Kidney glomerular epithelial cell (primary cell): ENCODE measurements at places on chromosomes 13 and 19.
A peak's percentile ranks its signal among the peaks of the same experiment; 100 is the strongest.

DNA sequence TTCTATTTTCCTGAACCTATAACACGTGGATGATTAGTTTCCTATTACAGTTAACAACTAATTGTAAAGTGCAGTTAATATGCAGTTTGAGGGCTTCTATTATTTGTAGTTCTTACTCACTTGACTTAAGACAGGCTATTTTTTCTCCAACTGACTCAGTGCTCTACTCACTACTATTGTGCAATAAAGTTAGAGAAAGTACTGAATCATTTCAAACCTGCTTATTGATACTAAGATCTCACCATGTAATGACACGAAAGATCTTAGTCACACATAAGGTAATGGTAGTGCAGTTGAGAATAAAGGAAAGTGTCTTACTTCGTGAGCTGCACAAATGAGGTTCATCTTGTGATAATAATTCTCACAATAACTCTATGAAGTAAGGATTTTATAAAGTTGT lies 22.8 kb upstream of the ITM2B start:
- DNase-seq, result peak; percentile 85

GRCh38 chr13:73657821-73658540 lies 476.2 kb downstream of the KLF12 start:
- no peak for DNase-seq

DNA sequence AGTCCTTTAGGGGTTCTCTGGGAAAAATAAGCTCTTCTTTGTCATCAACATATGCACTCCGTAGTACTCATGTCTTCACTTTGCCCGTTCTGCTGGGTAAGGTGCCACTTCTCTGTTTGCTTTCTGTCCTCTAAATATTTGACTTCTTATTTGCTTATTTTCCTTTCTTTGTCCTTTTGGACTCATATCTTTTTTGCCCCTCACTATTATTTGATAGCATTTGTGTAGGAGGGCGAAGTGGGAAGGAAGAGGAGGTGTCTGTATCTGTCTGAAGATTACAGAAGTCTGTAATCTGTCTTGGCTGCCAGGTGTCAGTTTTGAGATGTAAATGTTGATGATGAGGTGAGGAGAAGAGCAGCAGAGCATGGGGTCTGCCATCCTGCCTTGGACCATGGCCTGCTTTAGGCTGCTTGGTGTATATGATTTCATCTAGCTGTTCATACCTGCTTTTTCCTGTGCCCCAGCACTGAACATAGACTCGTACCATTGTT lies 30.8 kb downstream of the USPL1 start:
- DNase-seq, result no peak

DNA sequence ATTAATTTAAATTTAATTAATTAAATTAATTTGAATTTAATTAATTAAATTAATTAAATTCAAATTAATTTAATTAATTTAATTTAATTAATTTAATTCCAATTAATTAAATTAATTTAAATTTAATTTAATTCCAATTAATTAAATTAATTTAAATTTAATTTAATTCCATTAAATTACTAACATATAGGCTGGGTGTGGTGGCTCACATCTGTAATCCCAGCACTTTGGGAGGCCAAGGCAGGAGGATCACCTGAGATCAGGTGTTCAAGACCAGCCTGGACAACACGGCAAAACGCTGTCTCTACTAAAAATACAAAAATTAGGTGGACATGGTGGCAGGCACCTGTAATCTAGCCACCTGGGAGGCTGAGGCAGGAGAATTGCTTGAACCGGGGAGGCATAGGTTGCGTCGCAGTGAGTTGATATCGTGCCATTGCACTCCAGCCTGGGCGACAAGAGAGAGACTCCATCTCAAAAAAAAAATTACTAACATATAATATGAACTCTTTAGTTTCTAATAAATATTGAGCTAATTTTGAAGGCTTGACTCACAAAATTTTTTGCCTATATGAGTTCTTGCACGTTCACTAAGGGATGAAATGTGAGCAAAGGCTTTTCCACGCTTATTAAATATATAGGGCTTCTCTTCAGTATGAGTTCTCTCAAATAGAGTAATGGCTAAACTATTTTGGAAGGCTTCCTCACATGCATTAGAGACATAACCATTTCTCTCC lies 9.0 kb upstream of the USP29 start:
- DNase-seq, result no peak

DNA sequence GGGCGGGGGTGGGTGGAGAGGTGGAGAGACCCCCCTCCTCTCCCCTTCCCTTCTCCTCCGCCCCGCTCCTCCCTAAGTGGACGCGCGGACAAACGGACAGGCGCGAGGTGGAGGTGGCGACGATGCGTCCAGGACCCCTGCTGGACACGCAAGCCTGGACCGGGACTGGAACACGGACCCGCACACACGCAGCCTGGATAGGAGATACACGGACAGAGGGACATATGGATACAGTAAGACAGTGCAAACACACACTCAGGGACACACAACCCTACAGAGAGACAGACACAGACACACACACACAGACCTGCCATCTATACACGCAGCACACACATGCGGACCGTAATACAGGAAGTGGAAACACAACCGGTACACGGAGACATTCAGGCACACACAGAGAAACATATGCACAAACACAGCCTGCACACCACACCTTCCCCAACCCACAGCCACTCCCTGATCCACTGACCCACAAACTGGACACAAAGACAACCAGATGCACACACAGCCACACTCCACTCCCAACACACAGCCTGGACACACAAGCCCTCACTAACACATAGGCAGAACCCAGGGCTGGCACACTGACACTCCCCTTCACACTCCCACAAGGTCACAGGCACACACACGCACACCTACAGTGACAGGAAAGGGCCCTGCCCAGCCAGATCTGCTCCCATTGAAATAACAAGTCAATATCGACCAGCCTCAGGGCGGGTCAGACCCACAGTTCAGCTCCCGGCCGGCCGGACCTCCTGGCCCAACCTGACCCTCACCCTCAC lies 696 bp upstream of the ERFL start:
- DNase-seq, result no peak

DNA sequence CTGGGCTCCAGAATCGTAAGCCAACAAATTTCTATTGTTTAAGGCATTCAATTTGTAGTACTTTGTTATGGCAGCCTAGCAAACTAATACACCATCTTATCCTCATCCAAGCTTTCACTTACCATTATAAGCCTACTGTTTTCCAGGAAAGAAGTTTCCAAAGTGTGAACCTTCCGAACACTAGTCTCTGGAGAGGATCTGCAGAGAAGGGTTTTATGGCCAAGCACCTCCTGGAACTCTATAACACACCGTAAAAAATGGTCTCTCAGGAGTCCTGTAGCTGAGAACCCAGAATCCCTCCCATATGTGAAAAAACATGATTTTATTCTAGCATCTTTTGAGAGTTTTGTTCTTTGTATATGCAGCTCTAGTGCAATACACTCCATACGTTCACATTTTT lies 142.1 kb downstream of the POSTN start:
- DNase-seq, result no peak

- DNase-seq, result no peak
Observed at GRCh38 chr13:23411706-23412105, 21.8 kb downstream of the SACS start.

DNA sequence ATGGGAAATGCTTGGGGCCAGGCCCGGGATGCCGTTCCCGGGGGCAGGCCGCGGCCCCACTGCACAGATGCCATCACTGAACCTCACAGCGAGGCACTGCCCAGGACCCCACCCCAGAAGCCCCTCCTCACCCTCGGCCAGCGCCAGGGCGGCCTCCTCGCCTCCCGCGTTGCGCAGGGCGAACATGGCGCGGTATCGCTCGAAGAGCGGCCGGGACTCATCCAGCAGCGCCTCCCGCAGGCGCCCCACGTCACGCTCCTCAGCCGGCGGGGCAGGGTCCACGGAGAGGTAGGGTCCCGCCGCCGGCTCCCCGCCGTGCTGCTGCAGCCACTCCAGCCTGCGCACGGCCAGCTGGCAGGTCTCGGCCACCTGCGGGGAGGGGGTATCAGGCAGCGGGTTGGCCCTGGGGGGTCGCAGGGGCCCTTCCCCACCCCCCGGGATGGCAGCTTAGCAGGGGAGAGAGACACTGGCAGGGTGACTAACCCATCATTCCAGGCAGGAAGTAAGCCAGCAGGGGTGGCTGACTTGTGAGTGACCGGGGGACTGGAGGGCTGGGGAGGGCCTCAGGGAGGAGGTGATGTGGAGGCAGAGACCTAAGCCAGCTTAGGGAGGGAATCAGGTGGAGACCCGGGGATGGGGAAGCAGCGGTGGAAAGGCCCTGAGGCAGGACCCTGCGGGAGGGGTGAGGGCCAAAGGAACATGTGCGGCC lies 8.2 kb downstream of the DOHH start:
- DNase-seq, result no peak

- DNase-seq, result peak; percentile 99
Observed at GRCh38 chr19:49363268-49364082, at the start of gene DKKL1. Gene DKKL1, plus strand, starts transcription at chr19:49363877. Its CDS starts 122 bp downstream, at chr19:49363999.

DNA sequence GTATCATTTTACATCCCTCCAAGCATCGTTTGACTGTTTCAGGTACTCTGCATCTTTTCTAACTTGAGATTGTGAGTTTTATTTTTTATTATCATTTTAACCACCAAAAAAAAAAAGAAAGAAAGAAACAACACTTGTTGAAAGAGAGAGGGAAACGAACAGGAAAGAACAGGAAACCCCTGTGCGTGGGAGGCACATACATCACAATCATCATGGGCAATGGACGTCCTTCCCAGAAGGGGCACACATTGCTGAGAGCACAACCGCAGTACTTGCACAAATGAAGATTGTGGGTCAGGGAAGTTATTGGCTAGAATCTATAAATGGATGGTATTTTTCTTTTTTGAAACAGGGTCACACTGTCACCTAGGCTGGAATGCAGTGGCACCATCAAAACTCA lies 1.7 kb downstream of the CLC start:
- no peak for DNase-seq

DNA sequence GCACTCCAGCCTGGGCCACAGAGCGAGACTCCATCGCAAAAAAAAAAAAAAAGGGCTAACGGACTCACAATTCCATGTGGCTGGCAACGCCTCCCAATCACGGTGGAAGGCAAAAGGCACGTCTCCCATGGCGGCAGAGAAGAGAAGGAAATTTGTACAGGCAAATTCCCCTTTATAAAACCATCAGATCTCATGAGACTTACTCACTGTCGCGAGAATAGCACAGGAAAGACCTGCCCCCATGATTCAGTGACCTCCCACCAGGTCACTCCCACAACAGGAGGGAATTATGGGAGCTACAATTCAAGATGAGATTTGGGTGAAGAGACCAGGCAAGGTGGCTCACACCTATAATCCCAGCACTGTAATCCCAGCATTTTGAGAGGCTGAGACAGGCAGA lies 18.7 kb upstream of the NMRK2 start:
- no peak for DNase-seq

- no peak for DNase-seq
Observed at GRCh38 chr19:31231237-31231636, 118.0 kb downstream of the TSHZ3 start.

GRCh38 chr13:29935309-29935981 lies 85.0 kb upstream of the UBL3 start:
- DNase-seq, result no peak

DNA sequence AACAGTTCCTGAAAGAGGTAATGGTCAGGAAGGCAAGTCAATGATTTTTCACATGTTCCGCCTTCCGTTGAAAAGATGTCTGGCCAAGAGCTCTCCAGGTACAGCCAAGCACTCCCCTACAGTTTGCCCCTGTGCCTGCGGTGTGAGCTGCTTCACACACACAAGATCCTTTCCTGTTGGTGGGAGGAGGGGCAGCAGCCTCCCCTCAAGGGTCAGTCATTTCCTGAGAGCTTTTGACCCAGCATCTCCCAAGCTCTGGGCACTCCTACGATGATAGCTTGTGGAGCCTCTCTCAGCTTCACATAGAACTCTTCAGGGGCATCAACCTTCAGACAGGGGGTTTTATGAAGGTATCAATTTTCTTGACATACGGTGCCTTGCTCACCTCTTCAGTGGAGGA lies 86.9 kb downstream of the DOCK9 start:
- DNase-seq, result no peak

DNA sequence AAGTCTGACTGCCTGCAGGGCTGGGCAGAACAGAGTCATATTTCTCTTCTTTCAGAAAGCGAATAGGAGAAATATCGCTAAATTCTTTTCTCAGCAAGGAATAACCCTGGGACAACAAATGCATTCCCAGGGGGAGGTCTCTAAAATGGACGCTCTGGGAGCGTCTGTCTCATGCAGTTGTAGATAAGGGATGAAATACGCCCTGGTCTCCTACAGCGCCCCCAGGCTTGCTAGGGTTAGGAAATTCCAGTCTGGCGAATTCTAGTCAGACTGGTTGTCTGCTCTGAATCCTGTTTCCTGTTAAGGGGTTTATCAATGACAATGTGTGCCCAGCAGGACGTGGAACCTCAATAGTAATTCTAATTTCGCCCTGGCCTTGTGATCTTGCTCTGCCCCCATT lies 1214.1 kb downstream of the DIAPH3 start:
- no peak for DNase-seq

GRCh38 chr19:36079389-36079945 lies 24.8 kb downstream of the WDR62 start:
- DNase-seq, result no peak

DNA sequence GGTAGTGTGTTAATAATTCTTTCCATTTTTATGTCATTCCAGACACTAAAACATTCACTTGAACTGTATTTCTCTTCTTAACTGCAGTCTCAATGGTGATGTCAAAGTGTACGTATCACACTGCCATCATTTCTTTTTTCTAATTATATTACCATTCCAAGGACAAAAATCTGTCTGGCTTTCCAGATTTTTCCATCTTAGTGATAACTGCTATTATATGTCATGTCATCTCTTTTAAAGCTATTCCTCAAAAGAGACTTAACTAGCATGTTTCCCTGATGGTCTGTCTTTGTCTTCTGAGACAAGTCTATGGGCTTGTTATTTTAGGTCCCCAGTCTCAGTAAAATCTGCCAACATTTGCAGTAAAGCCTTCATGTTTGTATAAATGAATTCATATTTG lies 1207.1 kb downstream of the PCDH17 start:
- no peak for DNase-seq

GRCh38 chr19:4034048-4035017 lies 26.8 kb downstream of the PIAS4 start:
- DNase-seq, result no peak

DNA sequence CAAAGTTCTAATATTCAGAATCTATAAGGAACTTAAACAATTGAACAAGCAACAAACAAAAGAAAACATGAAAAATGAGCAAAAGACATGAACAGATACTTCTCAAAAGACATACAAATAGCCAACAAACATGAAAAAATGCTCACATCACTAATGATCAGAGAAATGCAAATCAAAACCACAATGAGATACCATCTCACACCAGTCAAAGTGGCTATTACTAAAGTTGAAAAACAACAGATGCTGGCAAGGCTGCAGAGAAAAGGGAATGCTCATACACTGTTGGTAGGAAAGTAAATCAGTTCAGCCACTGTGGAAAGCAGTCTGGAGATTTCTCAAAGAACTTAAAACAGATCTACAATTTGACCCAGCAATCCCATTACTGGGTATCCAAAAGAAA lies 74.3 kb downstream of the CRYL1 start:
- DNase-seq, result no peak

DNA sequence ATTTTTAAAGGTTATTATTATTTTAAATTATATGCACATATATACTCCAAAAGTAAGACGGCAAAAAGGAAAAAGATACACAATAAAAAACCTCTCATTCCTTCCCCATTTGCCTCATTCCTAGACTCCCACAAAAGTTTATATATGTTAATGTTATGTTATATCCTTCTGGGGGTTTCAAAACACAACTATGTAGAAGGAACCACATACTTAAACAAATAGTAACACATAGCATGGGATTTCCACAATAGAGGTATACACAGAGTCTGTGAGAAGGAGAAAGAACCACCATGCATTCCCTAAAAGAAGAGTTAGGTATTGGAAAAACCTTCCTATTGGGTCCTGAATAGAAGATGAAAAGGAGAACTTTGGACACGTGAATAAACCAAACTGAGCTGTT lies 9.1 kb downstream of the PDS5B start:
- DNase-seq, result no peak
